CD4-positive, alpha-beta T cell treated with Interleukin-4 for 1 hour (primary cell): ENCODE measurements at places on chromosomes 11 and 22.

- DNase-seq = no peak
Observed at GRCh38 chr11:81286550-81286949, 1447.1 kb downstream of the FAM181B start.

DNA sequence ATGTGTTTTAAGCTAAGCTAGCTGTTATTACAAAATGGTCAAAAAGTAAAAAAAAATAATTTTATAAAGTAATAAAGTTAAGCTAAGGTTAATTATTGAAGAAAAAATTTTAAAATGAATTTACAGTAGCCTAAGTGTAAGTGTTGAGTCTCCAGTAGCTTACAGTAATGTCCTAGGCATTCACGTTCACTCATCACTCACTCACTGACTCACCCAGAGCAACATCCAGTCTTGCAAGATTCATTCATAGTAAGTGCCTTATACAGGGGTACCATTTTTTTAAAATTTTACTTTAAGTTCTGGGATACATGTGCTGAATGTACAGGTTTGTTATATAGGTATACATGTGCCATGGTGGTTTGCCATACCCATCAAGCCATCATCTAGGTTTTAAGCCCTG is 11.6 kb upstream of the OOSP4B start:
- DNase-seq = no peak

GRCh38 chr11:126263489-126263888 is 5.2 kb downstream of the SRPRA start:
- DNase-seq = no peak

- no peak for DNase-seq
Observed at GRCh38 chr11:98940913-98941312, 79.8 kb upstream of the CNTN5 start.

- no peak for DNase-seq
Observed at GRCh38 chr22:43333156-43333555, 10.0 kb downstream of the SCUBE1 start.

DNA sequence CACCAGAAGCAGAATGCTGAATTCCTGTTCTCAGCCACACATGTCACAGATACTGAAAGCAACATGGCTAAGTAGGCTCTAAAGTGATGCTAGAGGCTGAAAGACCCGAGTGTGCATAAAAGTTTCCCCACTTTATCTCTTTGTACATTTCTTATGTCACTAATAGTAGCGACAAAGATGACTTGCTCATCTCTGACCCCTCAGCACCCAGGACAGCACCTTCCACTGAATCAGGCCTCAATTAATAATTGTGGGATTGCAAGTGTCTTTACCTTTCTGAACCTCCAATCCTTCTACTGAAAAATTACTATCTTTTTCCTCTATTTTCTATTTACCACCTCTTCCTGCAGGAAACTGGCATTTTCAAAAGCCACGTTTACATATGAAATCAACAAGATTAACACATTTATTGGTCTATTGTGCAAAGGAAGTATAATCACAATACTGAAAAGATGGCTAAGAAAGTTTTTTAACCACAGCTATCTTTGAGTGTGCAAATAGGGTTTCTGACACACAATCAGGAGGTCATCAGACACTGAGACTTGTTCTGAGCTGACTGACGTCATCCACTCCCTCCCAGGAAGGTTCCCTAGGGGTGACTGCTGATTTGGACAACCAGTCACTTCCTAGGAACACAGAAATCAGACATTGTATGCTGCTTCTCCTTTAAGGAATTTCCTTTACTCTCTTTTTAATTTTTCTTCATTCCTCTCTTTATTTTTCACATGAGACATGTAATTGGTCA is 213.9 kb upstream of the ISX start:
- no peak for DNase-seq

GRCh38 chr22:41906822-41907221 is 8.1 kb downstream of the SHISA8 start:
- DNase-seq = no peak

DNA sequence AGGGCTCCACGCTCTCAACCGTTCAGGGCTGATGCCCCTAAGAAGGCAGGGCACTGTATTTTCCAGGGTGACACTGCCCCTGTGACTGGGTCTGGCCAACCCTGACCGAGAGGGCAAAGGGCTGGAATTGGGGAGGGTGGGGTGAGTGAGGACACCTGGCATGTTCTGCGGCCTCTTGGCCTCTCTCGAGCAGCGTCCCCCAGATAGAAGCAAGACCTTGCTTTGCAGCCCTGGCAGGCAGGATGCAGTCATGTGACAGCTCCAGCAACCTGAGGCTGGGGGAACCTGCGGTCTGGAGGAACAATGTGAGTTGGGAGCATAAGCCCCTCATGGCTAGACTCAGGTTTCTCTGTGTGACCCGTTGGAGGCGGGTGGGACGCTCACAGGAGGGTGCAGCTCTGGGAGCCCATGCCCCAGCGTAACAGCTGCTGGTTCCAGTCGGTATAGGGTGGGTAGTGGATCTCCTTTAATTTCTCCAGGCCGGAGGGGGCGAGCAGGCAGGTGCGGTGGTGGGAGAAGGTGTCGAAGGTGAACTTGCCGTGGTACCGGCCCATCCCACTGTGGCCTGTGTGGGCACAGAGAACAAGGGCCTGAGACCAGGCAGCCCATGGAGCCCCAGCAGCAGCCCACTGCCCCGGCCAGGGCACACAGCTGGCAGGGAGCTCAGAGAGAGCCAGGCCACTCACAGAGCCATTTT is 11.4 kb downstream of the ALDH3B2 start:
- DNase-seq = no peak

- DNase-seq = no peak
Observed at GRCh38 chr22:38171927-38172831, 9.5 kb downstream of the PLA2G6 start.

DNA sequence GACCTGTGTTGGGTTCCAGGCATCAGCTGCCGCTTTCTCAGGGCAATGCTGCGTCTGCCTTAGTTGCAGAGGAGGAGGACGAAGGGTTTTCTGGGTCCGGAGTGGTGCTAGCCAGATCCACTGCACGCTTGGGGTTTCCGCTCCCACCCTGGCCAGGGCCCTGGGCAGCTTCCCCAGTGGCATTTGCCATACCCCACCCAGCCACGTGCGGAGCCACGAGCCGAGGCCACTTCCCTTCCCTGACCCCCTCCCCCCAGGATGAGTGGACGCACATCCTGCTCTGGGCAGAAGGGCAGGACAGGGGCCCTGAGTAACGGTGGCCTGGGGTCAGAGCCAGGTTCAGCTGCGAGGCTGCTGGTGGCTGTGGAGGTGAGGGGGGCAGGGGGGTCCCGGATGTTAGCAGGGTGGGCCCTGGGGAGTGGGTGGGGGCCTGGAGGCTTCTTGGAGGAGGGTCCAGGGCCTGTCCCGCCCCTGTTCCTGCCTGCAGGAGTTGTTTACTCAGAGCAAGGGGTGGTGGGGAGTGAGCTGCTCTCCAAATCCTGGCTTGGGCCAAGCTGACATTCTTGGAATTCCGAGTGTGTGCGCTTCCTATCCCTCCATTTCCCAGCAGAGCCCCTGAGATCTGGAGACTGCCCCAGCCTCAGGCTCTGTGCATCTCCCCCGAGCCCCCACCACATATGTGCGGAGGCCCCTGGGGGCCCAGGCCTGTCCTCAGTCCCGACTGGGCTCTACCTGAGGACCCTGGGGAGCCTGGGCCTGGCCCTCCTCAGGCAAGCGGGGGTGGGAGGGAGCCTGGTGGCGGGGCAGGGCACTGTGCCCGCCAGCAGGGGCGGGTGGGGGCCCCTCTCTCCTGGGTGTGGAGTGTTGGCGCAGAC is 1.4 kb downstream of the TSPAN4 start:
- peak; percentile 67 for DNase-seq

- DNase-seq = no peak
Observed at GRCh38 chr22:23181721-23182308, 1.5 kb downstream of the BCR start.

GRCh38 chr22:46043339-46043738 is 66.4 kb upstream of the WNT7B start:
- DNase-seq = no peak

DNA sequence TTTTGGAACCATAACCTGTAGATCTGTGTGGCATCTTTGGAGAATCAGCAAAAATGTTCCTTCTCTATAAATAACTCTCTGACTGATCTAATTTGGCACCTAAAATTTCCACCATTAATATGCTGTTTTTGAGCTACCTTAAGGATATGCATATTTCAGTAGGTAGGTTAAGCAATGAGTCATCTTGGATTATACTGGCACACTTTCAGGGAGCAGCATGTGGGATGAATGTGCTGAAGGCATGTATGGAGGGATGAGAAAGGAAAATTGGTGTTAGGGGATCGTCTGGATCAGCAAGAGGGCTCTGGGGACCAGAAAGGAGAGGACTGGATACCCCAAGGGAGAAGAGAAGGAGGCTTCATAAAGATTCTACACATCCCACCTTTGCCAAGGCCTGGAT is 44.6 kb upstream of the ELF5 start:
- no peak for DNase-seq

DNA sequence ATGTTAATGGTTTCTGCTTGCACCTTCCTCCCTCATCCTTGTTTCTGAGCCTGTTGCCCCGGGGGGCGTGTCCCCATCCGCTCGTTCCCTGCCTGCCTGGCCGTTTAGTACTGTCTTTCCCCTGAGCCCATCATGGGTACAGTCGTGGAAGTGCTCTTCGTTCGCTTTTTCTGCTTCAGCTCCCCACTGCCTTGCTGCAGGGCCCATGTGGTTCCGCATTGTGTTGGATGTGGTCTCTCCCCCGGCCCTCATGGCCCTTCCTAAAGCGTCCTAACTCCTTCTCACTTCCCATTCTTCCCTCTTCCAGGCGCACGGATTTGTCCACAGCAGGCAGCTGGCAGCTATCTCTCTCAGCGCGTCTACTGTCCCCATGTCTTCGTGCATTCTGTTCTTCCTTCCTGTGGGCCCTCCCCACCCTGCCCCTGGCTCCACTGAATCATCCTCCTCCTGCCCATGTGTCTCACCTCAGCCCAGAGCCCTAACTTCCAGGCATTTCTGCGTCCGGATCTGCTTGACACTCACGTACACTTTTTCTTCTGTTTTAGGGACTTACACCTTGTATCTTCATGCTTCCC is 98.1 kb downstream of the ZBTB16 start:
- no peak for DNase-seq

DNA sequence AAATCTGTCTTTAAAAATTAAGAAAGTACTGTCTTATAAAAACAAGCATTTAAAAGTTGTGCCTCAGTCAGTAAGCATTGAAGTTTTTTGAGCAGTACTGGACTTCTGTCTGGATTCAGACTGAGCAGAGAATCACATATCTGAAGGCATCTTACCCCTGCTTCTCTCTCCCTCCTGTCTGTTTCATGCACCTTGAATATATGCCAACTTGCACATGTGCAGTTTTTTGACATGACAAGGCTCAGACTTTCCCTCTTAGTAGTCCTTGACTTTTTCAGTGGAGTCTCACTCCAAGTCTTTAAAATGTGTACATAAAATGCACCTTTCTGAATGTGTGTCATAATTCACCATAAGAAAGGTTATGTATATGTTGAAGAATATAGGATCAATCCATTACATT is 19.8 kb downstream of the SPECC1L start:
- DNase-seq = no peak

- DNase-seq = no peak
Observed at GRCh38 chr11:25876456-25876965, 455.4 kb upstream of the ANO3 start.

DNA sequence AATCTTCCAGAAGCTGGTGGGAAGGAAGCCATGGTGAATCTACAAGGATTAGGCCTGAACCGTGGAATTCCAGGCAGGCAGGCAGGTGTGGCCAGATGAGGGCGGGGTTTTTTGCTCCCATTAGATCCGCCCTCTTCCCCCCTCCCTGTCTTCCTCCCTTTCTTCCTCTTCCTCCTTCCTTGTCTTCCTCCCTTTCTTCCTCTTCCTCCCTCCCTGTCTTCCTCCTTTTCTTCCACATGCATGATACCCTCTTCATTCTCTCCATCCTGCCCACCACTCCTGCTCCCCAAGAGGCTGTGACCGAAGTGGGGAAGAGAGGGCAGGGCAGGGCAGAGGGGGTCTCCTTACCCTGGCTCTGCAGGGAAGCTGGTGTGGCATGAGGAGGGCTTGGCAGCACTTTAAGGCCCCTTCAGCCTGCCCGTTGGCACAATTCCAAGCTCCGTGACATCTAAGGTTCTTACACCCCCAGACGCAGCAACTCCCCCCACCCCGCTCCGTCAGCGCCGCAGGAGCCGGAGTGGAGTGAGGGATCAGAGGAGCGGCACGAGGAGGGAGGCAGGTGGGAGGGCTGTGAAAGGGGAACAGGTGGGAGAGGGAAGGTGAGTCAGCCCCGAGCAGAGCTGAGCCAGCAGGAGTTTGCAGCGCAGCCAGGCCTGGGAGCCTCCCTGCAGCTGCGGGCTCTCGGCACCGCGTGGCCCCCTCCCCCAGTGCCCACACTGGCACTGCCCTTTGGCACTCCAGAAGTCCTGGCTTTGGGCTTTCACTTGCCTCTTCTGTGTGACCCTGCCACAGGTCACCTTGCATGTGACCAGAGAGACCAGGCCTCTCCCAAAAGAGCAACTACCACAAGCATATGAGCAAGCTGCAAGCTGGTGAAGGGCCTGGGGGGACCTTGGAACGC is 32.1 kb downstream of the KCNJ4 start:
- no peak for DNase-seq

DNA sequence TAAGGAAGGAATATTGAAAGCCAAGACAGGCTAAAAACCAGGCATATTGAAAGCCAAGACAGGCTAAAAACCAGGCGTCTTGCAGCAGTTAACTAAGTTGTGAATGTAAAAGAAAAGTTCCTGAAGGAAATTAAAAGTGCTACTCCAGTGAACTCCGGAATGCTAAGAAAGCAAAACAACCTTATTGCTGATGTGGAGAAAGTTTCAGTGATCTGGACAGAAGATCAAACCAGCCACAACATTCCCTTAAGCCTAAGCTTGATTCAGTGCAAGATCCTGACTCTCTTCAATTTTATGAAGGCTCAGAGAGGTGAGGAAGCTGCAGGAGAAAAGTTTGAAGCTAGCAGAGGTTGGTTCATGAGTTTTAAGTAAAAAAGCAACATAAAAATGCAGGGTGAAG is 51.4 kb downstream of the PACS1 start:
- no peak for DNase-seq

DNA sequence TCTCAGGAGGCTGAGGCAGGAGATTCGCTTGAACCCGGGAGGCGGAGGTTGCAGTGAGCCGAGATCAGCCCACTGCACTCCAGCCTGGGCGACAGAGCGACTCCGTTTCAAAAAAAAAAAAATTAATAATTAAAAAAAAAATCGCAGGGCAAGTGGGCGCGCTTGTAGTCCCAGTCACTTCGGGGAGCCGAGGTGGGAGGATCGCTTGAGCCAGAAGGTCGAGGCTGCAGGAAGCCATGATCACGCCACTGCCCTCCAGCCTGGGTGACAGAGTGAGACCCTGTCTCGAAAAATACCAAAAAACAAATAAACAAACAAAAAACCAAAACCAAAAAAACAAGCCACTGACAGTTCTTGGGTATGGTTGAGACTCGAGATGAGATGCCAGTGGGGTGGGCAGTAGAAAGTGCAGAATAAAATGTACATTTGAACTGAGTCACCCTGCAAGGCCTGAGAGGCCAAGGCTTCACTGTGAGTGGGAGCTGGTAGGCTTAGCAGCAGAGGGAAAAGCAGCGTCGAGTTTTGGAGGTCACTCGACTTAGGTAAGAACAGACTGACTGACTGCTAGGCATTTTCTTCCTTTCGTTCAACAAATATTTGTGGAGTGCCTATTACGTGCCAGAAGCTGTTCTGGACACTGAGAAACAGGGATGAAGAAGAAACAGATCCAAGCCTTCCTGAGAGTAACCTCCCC is 635 bp upstream of the LDHA start:
- no peak for DNase-seq
